Retinal pigment epithelial cell (primary cell): ENCODE measurements at places on chromosomes 4 and X.

DNA sequence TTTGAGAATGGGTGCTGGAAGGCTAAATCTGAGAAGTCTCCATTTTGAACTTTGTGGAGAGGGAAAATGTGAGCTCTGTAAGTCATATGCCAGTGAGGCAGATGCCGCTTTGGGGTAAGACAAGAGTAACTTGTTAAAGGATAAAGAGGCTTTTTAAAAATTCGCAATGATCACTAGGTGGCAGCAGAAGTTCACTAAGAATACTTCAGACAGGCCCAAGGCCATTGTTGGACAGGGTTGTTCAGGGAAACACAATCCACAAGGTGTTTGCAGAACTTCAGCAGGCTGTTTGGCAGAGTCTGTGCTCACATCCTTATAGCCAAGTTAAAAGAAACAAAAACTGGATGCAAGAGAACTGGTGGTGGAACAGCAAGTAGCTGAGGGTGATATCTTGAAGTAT lies 13.7 kb upstream of the PIGA start:
- DNase-seq = no peak

- DNase-seq = no peak
Measured at GRCh38 chrX:40097141-40097503, 636 bp downstream of the BCOR start.

DNA sequence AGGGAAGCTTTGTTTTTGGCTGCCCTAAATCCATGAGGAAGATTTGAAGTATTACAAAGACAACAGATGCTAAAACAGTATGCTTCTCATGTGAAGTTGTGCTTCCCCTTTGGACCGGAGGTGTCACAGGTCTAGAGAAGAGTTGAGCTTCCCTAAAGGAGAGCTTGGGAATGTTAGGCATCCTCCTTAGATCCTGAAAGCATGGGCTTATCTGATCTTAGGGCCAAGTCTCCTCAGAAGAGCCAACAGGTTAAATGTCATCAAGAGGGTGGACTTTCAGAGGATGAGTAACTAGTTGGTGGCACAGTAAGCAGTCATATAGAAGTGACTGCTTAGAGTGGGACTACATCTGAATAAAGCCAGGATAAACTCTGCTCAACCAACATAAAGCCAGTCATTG lies 205.4 kb downstream of the RPA4 start:
- no peak for DNase-seq

GRCh38 chr4:137212601-137213000 lies 319.7 kb downstream of the PCDH18 start:
- DNase-seq = no peak

DNA sequence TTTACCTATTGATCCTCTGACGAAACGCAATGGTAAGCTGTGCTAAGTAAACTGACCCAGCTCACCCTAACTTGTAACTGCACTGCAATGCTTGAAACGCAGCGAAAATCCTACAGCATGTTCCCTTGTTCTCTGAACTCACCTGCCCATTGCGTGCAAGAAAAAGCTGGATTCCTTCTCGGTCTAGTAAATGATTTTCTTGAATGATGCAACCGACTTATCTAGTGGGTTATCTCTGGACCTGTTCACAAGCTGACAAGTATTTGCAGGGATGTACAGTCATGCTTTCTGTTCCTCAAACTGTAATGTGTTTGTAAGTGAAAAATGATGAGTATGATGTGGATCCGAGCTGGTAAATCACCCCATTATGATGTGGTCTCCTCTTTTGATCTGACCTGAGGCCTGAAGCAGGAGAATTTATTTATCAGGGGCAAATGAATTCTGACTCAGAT lies 140.1 kb downstream of the BTC start:
- no peak for DNase-seq

DNA sequence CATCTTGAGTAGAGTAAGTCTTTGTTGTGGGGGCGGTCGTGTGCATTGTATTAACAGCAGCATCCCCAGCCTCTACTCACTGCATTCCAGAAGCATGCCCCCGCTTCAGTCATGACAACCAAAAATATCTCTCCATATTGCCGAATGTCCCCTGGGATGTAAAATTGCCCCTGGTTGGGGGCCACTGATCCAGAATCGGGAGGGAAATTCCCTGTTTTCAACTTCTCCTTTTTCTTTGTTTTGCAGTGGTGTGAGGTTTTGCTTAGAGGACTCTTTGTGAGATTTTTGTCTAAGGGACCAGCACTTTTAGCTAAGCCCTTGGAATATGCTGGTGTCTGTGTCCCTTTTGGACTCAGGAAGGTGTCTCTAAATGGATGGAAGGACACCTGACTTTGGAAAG lies 3.0 kb upstream of the IL13RA1 start:
- no peak for DNase-seq

DNA sequence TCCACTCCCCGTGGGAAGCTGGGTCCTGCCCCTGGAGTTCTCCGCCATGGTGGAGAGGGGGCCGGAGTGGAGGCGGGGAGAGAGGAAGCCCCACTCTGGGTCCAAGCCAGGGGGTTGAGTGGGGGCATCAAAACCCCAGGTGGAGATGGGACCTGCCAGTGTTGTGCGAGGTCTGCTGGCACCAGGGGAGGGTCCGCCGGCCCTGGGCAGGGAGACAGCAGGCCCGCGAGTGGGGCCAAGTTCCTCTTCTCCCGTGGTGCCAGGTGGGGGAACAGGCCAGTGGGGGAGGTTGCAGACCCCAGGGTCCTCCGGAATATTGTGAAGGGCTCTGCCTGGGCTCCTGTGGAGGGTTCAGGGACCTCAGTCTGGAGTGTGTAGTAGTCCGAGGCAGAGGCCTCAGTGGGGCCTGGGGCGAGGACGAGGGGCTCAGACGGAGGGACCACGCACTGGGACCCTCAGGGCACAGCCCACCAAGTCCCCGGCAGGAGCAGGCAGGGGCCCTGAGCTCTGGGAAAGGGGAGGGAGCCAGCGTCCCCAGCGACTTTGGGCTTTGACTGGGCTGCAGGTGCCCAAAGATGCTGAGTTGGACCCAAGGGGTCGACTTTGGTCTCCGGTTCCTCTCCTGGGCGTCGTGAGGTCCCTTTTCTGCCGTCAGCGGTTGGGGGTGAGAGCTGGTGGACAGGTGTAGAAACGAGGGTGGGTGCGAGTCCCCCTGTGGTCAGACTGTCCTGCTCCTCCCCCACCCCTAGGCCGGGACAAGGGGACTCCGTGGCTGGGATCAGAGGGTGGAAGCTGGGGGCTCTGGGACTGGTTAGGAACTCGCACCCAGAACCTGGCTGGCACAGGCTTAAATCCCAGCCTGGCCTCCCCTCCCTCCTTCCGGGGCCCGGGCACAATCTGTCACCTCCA lies 43.8 kb upstream of the NKX1-1 start:
- DNase-seq = no peak

GRCh38 chr4:152146244-152146643 lies 385.4 kb upstream of the GATB start:
- no peak for DNase-seq

DNA sequence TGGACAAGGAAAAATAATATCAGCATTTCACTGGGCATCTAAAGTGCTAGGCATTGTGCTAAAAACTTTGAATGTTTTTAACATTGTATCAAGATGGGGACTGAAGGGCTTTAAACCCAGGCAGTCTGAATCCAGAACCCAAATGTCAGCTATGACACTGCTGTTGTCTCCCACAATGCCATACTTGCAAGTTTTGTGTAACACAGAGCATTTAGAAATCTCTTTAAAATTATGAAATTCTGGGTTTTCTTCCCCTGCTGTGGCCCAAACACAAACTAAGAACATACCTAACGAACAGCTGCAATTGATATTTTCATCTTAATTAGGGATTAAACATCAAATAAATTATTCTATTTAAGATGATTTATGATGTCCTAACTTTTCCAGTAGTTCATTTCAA lies 66.8 kb upstream of the LSM6 start:
- DNase-seq = no peak

DNA sequence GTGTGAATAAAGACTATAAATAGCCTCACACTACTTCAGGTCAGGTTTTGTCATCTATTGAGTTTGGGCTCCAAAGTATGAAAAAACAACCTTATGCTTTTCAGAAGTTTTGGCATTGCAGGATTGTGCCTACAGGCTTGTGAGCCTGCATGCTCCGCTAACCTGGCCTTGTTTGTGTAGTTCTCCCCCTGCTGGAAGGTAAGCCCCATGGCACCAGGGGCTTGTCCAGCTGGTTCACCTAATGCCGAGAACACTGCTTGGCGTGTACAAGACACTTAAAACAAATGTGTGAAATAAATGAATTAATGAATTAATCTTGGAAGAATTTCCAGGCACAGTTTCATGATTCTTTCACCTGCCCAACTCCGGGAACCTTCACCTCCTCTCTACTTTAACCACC lies 1.8 kb upstream of the HSD17B10 start:
- DNase-seq = no peak

DNA sequence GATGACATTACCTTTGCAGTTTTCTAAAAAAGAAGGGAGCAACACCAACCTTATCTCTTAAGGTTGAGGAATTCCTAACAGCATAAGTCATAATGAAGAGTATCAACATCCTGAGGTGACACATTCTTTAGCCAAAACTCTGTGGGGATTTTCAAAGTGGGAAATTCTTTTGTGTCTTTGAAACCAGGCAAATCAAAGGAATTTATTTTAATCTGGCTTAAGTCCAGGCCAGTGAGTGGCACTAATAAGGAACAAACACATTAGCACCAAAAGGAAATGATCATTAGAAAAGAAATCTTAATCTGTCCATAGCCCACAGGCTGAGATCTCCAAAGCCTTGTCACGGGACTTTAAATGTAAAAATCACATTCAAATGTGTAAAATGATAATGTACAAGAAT lies 110.1 kb downstream of the LARP7 start:
- peak; percentile 77 for DNase-seq

DNA sequence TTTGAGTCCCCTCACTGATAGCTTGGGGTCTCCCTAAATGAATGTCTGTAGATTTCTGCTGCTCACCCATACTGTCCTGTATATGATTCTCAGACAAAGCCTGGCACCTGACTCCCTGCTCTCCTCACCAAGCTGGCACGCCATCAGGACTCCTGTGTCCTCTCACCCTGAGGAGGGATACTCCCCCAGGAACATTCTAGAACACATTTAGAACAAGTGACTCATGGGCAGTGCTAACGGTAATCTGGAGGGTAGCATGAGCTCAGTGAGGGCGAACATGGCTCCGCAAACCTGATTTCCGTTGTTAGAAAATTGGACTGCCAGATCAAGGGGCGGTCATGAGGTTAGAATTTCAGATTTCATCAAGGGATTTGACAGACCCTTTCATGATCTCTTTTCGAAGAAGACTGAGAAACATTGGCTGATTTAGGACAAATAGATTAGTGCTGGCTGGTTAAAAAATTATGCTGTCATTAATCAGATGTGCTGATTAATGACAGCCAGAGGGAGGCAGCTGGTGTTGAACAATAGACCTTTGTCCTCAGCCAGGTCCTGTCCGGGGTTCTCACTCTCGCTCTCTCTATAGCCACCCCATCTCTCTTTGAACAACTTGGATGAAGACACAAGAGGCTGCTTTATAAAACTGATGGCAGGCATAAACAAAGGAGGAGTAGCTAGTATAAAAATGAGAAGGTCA lies 244.3 kb downstream of the PTTG2 start:
- no peak for DNase-seq

- DNase-seq = no peak
Measured at GRCh38 chr4:105563352-105563751, 10.9 kb downstream of the ARHGEF38 start.

GRCh38 chr4:127410644-127411043 lies 222.1 kb upstream of the INTU start:
- no peak for DNase-seq

GRCh38 chrX:8864161-8864560 lies 63.0 kb upstream of the FAM9A start:
- no peak for DNase-seq

GRCh38 chrX:38205039-38205438 lies 15.6 kb downstream of the SRPX start:
- no peak for DNase-seq

DNA sequence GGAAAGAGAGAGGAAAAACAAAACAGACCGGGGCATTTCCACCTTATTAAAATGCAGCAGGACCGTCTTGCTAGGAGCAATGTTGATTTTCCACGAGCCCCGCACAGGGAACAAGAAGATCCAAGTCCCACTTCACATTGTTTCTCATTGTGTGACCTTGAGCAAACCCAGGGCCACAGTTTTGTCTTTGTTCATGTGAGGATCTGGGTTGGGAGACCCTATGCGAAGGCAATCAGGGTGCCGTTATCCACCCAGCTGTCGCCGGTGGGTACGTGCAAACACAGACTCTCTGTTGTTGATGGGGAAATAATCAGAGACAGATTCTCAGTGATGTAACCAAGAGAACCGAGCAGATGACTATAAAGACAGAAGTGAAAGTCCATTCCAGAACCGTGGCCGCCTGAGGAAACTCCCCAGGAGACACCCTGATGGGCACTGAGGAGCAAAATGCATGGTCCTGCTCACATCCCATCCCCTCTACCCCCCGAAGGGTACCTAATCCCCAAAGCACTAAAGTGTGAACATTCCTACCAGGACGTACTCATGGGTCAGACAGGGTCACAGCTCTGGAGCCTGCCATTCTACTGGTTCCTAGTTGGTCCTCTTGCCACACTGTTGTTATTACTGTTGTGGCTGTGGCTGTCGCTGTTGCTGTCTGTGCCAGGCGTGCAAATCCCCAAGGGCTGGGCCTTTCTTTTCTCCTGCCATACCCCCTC lies 102.7 kb upstream of the RBPJ start:
- DNase-seq = no peak

DNA sequence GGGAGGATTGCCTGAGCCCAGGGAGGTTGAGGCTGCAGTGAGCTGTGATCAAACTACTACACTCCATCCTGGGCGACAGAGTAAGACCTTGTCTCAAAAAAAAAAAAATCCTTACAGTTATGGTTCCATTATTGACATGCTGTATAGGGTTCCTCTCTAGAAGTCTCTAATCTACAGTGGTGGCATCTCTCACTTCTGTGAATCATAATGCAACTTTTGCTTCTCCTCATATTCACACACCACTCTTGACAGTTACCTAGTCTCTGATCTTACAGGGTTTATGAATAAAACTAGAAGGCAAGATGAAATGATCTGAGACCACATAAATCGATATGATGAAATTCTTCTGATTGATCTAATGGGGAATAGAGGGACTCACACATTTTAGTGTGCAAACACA lies 40.6 kb downstream of the DOCK11 start:
- DNase-seq = no peak

GRCh38 chr4:90293320-90293719 lies 166.1 kb downstream of the CCSER1 start:
- no peak for DNase-seq

DNA sequence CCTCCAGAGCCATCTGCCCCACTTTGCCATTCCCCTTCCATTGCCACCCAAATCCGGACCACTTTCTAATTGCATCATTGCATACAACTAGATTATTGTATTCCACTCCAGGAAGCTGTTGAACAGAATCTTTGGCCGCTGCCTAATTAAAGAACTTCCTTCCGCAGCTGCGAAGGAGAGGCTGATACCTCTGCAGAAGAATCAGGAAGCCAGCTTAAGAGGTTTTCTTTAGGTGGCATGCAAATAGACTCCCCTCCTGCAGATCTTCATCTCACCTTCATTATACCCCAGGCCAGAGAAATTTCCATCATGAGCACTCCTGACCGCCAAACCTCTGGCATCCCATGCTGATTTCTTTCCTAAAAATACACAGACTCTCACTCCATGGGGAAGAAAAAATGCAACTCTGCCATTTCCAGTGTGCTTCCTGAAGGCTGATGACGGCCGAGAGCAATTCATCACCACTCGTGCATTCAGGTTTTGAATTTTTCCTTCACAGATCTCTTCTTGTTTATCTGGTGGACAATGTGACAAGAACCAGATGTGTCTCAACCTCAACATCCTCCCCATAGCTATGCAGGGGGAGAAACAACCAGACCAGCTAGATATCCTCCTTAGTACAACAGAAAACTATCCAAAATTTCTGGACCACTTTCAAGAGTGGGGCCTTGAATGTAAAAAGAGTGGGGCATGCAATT lies 31.2 kb downstream of the LGI2 start:
- no peak for DNase-seq

GRCh38 chrX:22533898-22534297 lies 261.2 kb downstream of the CBLL2 start:
- DNase-seq = no peak
